ENCODE measurements at places on chromosomes 11 and 22.

DNA sequence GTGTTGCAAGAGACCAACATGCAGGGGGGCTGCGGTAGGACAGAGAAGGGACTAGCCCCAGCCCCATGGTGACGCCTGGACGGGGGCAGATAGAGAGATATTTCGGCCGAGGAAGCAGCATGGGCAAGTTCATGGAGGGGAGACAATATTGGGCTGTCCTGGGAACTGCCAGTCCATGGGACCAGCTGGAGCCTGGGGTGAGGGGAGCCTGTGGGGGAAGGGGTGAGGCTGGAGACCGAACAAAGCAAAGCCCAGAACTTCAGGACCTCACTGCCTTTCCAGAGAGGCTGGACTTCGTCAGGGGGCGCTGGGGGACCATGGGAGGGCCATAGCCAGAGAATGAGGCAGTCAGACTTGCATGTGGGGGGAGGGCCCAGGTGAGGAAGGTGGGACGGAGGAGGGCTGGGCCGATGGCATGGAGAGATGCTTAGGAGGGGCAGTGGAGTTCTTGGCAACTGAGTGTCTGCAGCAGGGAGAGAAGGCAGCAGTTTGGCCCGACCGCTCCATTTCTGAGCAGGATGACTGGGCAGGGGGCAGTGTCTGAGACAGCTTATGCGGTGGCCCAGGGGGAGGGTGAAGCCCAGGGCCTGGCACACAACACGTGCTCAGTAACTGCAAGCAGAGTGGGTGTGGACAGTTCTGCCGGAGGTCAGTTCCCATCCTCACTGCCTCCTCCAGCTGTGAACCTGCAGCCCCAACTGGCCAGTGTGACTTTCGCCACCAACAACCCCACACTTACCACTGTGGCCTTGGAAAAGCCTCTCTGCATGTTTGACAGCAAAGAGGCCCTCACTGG is 712 bp downstream of the UPK3A start:
- DNase-seq, result no peak

DNA sequence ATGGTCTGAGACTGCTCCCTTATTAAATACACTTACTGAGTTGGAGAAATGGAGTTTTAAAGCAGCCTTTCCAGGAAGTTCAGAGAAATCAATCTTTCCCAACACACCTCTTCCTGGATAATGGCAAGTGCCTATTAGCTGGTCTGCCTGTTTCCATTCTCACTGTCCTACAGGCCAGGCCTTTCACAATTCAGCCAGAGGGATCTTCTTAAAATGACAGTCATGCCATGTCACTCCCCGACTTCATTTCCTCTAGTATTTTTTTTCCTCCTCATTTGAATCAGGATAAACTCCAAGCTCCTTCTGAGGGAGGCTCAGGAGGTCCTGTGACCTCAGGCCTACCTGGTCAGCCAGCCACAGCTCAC is 62.6 kb downstream of the FDX1 start:
- DNase-seq, result no peak

DNA sequence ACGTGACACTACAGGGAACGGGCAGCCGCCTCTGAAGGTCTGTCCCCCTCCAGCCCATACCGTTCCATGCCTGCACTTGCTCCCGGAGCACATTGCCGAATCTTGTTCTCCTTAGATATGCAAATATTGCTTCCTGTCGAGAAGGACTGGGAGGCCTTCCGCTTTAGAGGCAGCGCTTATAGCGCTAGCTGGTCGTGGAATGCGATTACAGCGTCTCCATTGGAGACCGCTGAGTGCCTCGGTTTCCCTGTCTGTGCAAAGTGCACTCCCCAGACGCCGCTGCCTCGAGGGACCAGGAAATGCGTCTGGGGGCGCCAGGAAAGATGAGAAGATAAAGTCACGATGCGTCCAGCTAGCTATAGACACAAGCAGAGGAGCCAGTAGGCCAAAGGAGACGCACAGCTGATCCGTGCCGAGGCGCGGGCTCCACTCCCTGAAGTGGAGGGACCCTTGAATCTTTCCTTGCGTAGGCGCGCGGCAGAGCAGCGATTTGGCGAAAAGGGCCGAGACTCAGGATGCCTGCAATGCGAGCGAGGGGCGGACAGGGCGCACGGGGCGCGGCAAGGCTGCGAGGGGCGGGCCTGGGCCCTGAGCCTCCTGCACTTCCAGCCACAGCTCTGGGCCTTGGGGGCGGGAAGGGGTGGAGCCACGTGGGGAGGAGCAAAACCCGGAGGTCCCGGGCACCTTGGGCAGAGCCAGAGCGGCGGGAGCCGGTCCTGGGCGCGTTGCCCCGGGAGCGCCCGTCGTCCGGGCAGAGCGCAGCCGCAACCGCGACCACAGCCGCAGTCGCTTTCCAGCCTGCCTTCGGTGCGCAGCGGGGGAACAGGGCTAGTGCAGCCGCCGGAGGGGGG is at the start of gene RASSF10:
Gene RASSF10, plus strand, starts transcription at position 692 of the 851 bp plus-strand sequence. CDS start 261 bp downstream, outside the sequence.
- peak; percentile 20 for DNase-seq

DNA sequence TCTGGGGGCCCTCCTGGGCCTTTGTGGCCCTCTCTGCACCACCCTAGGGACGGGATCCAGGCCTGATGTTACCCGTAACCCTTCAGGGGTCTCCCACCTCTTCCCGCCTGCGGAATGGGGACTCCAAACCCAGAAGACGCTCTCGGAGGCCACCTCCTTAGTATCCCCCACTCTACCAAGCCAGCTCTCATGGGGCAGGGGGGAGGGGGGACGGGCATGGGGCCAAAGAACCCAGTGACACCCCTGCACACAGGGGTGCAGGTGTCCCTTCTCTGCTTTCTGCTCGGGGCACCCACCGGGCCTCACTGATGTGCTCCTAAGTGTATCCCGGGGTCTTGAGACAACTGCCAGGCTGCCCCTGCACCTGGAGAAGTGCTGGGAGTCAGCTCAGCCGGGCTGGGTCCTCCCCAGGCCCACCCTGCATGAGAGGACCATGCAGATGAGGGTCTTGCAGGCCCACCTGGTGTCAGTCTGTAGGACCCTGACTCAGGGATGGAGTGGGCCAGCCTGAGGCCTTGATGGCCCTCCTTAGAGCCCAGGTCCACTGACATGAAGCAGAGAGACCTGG is 176.9 kb downstream of the IGLL1 start:
- DNase-seq, result no peak

DNA sequence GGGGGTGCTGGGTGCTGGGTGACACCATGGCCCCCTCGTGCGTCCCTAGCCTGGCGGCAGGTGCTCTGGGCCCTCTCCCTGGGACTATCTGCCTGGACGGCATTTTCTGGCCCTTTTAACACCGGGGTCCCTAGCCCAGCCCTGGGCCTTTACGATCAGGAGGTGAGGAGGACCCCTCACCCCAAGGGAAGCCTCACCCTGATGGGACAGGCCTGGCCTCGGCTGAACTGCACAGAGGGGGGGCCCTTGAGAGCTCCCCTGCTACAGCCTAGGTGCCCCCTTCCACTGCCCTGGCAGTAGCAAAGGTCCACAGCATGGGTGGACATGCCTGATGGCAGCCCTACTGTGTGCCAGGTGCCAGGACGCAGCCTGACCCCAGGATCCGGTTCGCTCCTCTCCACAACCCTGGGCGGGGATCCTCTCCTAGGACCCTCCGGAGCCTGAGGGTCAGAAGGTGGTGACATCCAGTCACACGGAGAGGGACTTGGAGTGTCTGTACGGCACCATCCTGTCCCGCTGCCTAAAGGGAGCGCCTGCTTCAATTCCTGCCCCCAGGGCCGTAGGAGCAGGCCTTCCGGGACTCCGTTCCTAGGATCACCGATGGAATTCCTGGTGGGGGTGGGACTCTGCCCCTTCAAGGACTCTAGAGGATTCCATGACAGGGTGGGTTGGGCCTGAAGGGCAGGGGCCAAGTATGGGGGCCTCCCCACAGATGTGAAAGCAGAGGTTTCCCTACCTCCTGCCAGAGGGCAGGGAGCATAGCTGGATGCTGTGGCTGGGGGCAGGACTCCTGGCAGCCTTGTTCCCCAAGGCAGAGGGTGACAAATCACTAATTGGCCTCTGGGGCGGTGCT is 33.0 kb upstream of the TH start:
- no peak for DNase-seq

DNA sequence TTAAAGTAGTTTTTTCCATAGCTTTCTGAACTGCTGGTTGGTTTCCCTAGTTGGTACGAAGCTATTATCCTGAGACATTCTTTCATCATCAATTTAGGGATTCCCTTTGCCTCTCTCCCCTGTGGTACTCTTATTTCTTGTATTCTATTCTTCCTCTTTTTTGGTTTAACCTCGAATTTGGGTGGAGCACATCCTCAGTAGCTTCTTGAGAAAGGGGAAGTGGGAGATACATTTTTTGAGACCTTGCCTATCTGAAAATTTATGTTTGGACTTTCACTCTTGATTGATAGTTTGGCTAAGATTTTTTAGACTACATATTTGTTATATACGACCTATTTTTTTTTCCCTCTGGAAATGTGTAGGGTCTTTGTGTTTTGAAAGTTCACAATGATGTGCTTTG is 121.7 kb upstream of the ZBED5 start:
- no peak for DNase-seq

GRCh38 chr11:67120881-67121710 is 2.0 kb downstream of the KDM2A start:
- DNase-seq, result peak; percentile 24

- DNase-seq, result peak; percentile 27
Measured at GRCh38 chr11:70423523-70424505, 25.5 kb downstream of the CTTN start.

DNA sequence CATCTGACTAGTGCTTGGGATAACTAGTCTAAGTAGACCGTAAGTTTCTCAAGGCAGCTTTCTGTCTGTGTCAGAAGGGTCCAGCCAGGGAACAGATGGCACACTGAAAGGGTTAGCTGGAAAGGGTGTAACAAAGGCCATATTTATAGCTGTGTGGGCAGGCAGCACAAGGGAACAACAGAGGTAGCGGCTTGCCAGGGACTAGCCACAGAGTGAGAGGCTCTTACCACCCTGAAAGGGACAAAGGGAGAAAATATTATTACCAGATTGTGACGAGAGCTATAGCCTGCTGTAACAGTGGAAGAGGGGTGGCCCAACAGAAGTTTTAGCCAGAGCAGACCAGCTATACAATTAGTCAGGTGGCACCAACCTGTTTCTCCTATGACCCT is 129.4 kb downstream of the CCDC34 start:
- DNase-seq, result no peak

GRCh38 chr22:40588726-40589125 is 47.8 kb downstream of the MRTFA start:
- peak; percentile 82 for DNase-seq

DNA sequence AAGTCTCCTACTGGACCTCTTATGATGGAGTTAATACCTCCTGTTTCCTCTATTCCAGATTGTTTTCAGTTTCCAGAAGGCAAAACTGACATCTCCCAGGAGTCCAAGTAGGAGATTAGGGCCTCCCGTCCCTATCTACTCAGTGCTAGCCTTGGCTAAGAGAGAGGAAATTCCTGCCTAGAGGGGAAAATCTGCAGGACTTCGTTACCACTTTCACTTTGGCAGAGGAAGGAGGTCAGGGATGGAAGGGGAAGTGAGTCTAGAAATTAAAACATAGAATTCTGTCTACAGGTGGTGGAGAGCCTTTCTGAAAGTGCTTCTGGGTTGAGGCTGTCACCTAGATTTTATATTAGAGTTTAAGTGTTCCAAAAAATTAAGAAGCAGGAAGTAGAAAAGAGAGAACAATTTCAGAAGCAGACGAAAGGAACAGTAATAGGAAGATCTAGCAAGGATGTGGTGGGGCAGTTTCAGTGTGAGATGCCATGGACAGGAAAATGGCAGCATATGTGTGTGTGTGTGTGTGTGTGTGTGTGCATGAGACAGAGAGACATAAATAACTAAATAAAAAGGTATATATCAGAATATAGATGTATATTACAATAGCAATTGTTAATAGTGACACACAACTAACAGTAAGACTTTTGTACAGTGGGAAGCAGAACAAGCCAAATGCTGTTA is 2.4 kb upstream of the TRIM68 start:
- no peak for DNase-seq

DNA sequence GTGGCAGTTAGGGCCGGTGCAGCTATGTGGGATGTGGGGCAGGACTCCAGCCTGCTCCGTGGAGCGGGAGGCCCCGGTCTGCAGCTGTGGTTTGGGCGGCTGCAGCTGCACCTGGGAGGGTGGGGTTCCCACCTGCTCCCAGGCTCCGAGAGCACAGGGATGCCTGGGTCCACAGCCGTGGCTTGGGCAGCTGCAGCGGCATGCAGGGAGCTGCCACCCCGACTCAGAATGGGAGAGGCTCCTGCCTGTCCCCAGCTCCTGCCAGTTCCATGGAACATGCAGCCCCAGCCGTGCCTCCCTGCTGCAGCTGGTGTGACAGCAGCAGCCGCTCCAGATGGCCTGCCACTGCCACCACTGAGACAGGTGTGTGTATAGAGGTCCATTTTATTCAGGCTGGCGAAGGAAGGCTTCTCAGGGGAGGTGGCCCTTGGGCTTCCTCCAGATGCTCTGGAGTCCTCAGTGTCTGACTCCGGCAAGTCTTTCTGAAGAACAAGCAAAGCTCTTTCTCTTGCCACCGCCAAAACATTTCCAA is 21.8 kb upstream of the UPK3A start:
- no peak for DNase-seq

DNA sequence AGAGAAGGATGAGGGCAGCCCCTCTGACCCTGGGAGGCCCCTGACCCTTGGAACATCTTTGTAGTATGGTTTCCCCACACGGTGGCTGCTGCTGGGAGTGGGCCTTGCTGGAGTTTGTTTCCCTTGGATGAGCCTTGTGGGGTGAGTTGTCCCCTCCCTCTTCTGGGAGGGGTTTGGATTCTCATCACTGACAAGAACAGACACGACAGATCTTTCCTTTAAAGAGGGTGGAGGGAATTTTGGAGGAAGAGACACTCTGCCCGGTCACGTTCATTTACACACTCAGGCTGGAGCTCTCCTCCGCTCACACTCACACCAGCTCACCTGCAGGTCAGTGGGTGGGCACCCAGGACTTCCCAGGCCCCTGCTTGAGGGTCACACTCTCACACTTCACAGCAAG is 31.7 kb downstream of the POU2F3 start:
- no peak for DNase-seq

- no peak for DNase-seq
Measured at GRCh38 chr11:120196826-120197225, 14.0 kb upstream of the OAF start.

GRCh38 chr22:18965526-18966421 is 29.7 kb upstream of the PRODH start:
- DNase-seq, result no peak

GRCh38 chr11:15123849-15124248 is 9.1 kb downstream of the INSC start:
- DNase-seq, result peak; percentile 84
